ENCODE measurements at places on chromosomes 5 and 9.

DNA sequence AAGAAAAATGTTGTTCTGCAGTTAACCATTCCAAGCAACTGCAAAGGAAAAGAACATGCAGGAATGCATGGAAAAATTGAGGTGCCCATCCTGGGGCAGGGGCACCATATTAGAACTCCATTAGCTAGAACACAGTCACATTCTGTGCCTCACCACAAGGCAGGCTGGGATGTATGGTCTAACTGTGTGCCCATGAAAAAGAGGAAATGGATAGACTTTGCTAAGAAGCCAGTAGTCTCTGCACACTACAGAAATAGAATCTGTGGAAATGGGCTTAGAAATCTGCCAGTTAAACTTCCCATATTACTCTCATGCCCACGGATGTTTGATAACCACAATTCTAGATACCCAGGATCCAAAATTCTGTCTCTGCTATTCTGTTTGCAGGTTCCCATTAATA, 423.8 kb upstream of the SMARCA2 start:
- DNase-seq: no peak

DNA sequence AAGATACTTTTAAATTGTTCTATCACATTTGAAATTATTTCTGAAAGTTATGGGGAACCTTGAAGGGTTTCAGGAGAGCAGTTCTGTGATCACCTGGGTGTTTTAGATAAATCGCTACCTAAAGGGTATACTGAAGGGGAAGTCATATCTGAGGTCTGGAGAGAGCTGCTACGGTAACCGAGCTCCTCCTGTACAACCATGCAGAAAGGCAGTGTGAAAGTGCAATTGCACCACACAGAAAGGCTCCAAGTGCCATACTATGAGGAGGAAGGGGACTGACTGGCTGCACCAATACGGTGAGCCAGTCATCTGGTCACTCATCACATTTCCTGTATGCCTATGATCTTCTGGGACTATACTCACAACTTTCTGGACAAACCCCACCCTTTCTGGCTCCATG, 241.4 kb upstream of the SLC24A2 start:
- no peak for DNase-seq

GRCh38 chr5:163312598-163312997, 124.8 kb upstream of the CCNG1 start:
- no peak for DNase-seq

- no peak for DNase-seq
Observed at GRCh38 chr9:19748278-19749126, 40.3 kb downstream of the SLC24A2 start.
